ENCODE measurements at places on chromosomes 3 and 15. TPM values are rescaled to one million over a fixed set of nuclear protein-coding genes. Genes with fewer than 3 reads are reported as not detected.

GRCh38 chr15:39497016-39497758 lies 83.7 kb upstream of the THBS1 start:
- no peak overlapping the region for H3K27ac ChIP-seq
- no peak overlapping the region for H3K4me3 ChIP-seq
- no peaks in the 10 kb centered on the region for H3K36me3 ChIP-seq
- H3K4me1 ChIP-seq, result no peaks in the 10 kb centered on the region

DNA sequence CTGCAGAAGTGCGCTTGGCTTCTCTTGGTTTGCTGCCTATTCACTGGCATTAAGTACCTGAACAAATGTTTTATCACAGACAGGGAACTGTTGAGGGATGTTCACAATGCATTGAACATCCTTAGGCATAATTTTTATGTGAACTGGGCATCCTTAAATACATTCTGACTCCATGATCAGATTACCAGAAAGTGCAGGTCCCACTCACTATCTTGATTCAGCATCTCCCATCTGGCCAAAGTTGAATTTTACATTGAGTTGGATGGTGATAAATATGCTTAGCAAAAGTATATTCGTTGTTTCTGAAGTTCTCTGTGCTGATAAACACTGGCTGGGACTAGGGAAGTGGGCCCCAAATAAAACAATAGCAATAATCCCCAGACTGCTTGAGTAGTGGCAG lies 108.5 kb downstream of the RBMS3 start:
- no peaks in the 10 kb centered on the region for H3K4me1 ChIP-seq
- H3K36me3 ChIP-seq, result no peaks in the 10 kb centered on the region
- no peaks in the 10 kb centered on the region for H3K27me3 ChIP-seq

Gene GOLGA8N
- 3.5 TPM for total RNA-seq

Gene HOMER2
- total RNA-seq, result 85.8 TPM

Gene EFCAB12
- total RNA-seq, result not detected

Gene THBS1
- total RNA-seq, result 505 TPM

GRCh38 chr3:138383715-138384465 lies 35.5 kb downstream of the MRAS start:
- H3K27me3 ChIP-seq, result no peaks in the 10 kb centered on the region
- H3K4me1 ChIP-seq, result peaks cover 22% of the 10 kb centered on the region
- no peak overlapping the region for H3K4me3 ChIP-seq
- H3K36me3 ChIP-seq, result no peaks in the 10 kb centered on the region
- H3K27ac ChIP-seq, result no peak overlapping the region

- H3K27ac ChIP-seq, result no peak overlapping the region
- no peaks in the 10 kb centered on the region for H3K27me3 ChIP-seq
- peaks cover 75% of the 10 kb centered on the region for H3K4me1 ChIP-seq
- DNase-seq, result no peak
- no peaks in the 10 kb centered on the region for H3K36me3 ChIP-seq
Observed at GRCh38 chr3:134244921-134245320, 5.7 kb downstream of the RYK start.

DNA sequence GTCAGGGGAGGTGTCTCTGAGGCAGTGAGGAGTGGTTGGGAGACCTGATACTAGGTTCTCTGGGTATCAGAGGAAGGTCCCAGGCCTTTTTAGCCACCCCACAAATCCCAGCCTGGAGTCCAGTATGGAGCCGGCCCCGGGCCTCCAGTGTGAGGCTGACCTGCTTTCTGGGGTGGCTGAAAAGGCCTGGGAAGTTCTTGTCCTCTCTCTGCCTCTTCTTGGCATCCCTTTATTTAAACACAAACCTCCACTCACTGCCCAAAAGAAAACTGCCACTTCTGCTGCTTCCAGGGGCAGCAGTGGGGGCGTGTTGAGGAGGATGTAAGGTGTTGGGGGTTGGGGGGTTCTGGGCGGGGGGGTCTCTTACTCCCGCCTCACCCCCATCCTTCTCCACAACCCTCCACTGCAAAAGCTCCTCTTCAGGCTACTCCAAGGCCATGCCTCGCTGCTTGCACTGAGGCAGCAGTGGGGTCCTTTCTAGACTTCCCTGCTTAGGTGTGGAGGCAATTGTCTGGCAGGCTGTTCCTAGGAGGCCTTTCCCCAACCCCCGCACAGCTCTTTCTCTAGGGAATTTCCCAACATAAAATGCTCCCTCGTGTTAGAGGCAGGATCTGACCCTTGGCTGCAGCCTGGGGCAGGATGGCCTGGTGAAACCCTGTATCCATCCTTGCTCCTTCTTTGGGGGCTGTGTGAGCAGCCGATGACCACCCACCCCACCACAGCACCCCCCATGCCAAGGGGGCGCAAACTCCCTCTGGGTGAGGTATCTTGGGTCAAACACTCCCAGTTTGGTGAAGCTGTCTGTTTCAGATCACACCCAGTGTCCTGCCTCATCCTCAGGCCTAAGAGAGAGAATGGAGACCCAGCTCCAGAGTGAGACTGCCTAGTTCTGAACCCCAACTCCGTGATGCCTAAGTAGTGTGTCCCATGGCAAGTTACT lies 12.1 kb upstream of the RAD18 start:
- H3K4me3 ChIP-seq, result no peak overlapping the region
- no peak overlapping the region for H3K27ac ChIP-seq
- H3K36me3 ChIP-seq, result no peaks in the 10 kb centered on the region
- no peak for DNase-seq

Gene AP3B2
- 2.0 TPM for total RNA-seq

Gene MRPS25
- 14.7 TPM for total RNA-seq

DNA sequence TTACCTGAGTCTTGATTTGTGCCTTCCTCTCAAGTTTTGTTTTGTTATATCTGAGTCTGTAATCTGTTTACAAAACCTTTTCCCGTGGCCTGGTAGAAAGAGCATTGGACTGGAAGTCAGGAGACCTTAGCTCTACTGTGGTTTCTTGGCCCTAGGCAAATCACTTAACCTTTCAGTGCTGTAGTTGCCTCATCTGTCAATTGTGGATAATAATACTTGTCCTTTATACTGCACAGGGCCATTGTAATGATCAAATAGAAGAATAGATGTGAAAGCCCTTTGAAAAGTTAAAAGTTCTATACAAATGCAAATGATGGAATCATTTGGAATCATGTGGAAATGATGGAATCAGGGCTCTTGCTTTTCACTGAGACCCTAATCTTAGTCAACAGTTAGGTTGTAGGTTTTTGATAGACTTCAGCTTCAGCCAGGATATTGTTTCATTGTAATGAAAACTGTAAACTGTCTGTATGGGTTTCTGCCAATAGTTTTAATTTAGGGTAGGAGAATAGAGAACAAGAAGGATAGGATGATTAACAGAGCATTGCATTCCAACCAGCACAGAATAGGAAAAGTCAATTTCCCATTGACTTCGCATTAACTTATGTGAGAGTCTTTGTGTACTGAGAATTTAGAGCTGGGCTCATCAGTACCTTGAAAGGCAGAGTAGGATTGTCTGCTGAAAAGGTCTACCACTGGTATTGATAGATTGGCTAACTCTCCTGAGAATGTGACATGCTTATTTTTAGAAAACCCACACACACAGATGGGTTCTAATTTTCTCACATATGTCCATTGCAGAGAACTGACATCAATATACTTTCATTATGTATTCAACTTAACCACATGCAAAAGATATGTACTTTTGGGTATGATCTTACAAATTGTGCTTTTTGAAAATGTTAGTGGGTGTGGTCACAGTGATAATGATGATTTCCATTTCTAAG lies 21.8 kb downstream of the MAP2K5 start:
- no peak for DNase-seq
- peaks cover 3% of the 10 kb centered on the region for H3K36me3 ChIP-seq

DNA sequence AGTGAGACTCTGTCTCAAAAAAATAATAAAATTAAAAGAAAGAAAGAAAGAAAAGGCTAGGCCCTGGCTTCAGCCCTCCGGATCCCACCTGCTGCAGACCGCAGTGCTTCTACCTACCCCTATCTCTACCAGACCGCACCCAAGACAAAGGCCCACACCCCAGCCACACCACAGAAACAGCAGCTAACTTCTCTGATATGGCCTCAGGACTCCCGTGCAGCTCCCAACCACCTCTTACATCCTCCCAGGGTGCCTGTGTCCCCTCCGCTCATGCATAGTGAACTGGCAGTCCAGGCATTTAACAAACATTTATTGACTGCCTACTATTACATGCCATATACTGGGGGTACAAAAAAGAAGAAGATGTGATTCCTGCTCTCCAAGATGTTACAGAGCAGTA lies 6.9 kb upstream of the HTR3C start:
- H3K4me1 ChIP-seq, result no peaks in the 10 kb centered on the region
- DNase-seq, result no peak
- no peaks in the 10 kb centered on the region for H3K36me3 ChIP-seq
- H3K4me3 ChIP-seq, result no peak overlapping the region

- no peak overlapping the region for H3K27ac ChIP-seq
- H3K27me3 ChIP-seq, result no peaks in the 10 kb centered on the region
- no peak for DNase-seq
- H3K4me3 ChIP-seq, result no peak overlapping the region
Observed at GRCh38 chr3:53147903-53148400, 13.1 kb upstream of the PRKCD start.

Gene RTP3
- total RNA-seq, result not detected

All from stomach (tissue), 19 donors.